ENCODE measurements at places on chromosomes 2 and 18. TPM values are rescaled to one million over a fixed set of nuclear protein-coding genes. Genes with fewer than 3 reads are reported as not detected.
A peak's percentile ranks its signal among the peaks of the same experiment; 100 is the strongest.

The ZAP70 gene
- total RNA-seq = 3.4 TPM

GRCh38 chr18:38923126-38923525 lies 1357.5 kb upstream of the CELF4 start:
- no peak for DNase-seq

DNA sequence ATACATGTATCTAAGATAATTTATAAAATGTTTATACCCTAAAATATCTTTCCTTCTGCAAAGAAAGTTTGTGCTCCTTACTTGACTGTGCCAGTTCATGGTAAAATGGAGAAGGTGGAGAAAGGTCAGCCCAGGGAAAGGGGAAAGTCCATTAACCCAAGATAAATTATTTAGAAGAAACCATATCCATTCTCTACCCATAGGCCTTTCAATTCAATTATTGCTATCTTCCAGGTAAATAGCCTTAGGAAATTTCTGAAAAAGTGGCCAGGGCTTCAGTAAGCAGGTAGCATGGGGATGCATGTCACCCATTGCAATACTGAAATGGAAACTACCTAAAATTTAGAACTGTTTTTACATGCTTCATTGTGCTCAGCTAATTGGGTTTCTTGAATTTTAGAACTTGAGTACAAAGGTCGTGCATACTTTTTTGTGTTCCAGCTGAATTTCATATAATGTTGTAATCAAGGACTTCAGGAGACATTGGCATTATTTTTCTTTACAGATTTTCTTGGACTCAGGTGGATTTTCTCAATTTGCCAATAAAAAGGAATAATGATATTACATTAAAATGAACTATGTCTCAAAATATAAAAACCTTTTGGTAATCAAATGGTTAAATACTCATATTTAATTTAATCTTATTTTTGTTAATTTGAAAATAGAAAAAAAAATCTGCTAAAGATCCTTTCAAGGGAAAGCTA lies 124.9 kb downstream of the CSRNP3 start:
- DNase-seq = peak; percentile 20

DNA sequence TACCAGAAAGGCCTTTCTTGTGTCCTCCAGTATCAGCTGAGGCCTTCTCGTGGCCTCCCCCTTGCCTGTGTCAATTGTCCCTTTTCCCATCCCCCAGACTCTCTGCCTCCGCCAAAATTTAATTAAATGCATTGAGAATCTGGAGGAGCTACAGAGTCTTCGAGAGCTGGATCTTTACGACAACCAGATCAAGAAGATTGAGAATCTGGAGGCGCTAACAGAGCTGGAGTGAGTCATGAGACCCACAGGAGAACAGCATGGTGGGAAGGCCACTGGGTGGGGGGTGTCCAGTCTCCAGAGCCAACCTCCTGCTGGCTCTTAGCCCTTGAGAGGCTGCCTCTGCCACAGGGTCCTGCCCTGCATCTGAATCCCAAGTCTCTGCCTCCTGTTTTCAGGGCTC lies 8.8 kb downstream of the PPP1R7 start:
- DNase-seq = no peak

DNA sequence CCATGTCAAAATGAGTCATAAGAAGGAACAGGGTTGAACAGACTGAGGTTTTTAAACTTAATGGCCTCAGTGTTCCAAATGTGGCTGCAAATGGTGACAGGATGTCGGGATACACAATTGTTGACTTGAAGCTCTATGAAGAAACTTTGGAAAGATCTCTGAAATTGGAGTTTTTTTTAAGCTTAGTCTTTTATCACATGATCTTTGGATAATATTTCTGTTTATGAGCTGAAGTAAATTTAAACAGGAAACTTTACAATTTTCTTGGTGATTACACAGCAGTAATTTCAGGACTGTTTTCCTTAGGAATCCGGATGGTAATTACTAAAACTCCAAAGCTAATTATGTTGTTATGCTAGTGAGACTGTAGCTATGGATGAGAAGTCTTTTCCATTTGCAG lies 199.1 kb upstream of the NRXN1 start:
- DNase-seq = no peak

GRCh38 chr2:104091894-104092293 lies 762.0 kb upstream of the POU3F3 start:
- DNase-seq = no peak

- DNase-seq = no peak
Measured at GRCh38 chr2:216126943-216127342, 17.8 kb downstream of the XRCC5 start.

- peak; percentile 6 for DNase-seq
Measured at GRCh38 chr2:219634951-219635751, 7.7 kb downstream of the SLC4A3 start.

GRCh38 chr2:106359512-106359911 lies 108.7 kb downstream of the RGPD3 start:
- DNase-seq = no peak
